ENCODE measurements at places on chromosomes 16 and 17.

GRCh38 chr17:27544350-27545131, 86.4 kb upstream of the LGALS9 start:
- no peak for DNase-seq

GRCh38 chr16:49734331-49734730, 121.6 kb downstream of the ZNF423 start:
- DNase-seq, result no peak

DNA sequence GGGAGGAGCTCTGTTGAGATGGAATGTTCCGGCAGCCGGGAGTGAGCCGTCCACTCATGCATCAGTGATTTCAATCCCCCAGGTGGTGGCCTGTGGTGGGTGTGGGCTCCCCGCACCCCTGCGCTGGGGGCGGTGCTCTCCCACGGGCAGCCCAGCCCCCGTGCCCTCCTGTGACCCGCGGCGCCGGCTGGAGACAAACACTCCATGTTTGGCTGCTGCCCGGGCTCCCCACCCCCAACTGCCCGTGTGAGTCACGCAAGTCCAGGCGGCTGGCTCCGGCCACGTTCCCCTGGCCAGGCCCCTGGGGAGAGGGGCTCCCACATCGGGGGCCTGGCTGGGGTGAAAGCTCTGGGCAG, 29.4 kb downstream of the CACNA1H start:
- DNase-seq, result no peak

DNA sequence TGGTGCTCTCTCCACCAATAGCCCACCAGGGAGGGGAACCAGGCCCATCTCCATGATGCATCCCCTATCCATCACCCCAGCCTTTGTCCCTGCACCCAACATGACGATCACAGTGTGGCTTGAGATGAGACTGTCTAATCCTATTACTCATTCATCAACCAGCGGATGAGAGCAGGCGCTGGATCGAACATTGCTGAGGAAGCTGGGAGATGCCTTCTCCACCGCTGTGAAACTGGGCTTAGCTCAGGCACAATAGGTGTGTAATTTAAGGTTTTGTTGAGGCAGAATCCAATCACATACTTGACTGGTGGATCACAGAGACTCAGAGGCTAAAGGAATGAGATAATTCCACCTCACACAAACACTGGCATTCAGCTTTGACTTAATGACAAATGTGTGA, 64.6 kb upstream of the IRX3 start:
- no peak for DNase-seq

All from posterior cingulate gyrus (tissue), 11 donors.